ENCODE measurements at places on chromosomes 5 and 9.
A peak's percentile ranks its signal among the peaks of the same experiment; 100 is the strongest.

DNA sequence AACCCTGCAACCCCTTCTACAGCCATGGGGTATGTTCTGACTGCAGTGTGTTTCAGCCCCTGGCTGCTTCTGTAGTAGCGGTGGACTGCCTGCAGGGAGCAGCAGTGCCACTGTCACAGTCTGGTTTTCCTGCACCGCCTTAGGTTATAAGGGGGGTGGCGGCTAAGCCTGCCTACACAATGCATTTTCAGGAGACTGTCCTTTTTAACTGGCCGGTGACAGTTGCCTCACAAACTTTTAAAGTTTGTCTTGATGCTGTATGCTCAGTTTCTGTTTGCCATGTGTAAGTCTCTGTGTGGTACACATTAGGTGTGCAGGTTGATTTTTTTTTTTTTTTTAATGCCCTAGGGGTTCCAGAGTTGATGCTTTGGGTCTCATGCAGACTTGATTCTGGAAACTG, 53.0 kb downstream of the NUP214 start:
- DNase-seq, result peak; percentile 54

DNA sequence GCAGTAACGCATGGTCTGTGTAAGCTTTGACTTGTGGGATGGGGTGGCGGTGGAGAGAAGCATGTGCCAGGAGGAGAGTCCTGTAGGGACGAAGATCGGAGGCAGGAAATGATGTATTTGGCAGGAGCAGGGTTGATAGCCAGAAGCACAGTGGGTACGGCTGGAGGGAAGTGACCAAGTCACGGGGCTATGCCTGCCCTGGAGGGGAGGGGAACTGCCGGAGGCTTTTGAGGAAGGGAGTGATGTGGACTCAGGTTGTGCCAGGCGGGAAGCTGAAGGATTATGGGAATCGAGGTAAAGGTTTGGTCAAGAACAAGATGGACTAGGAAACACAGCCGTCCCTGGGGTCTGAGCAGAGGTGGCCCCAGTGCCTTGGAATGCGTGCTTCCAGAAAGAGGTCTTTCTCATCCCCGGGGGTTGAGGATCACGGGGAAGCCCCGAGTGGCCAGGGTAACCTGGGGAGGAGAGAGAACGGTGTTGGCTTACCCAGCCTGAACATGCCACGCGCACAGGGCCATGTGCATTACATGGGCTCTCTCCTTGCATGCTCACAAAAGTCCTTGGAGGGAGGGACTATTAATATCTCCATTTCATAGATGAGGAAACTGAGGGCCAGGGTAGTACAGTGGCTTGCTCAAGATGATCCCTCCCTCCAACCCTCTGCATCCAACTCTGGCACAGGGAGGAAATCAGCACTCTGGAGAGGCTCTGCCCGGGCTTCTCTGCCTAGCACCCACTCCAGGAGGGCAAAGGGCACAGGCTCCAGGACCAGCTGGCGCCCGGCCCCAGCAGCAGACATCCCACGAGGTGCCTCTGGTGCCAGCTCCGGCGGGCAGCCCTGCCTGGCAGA, 253.8 kb downstream of the PBX3 start:
- DNase-seq, result no peak

DNA sequence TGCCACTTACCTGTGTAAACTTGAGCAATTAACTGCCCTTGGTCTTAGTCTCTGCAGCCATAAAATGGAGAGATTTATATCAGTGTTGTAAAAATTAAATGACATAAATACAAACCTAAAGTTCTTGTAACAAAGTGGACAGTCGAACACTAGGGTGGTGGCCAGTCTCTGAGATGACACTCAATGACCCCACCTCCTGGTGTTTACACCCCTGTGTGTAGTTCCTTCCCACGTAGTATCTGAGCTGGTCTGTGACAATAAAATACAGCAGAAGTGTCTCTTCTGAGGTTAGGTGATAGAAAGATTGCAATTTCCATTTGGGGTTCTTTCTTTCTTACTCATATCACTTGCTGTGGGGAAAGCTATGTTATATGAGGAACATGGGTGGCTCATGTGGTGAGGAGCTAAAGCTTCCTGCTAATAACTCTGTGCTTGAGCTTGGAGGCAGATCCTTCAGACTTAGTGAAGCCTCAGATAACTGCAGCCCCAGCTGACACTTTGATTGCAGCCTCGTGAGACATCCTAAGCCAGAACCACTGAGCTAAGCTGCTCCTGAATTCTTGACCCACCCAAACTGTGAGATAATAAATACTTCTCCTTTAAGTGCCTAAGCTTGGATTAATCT, 173.4 kb upstream of the CHD1 start:
- DNase-seq, result peak; percentile 22

DNA sequence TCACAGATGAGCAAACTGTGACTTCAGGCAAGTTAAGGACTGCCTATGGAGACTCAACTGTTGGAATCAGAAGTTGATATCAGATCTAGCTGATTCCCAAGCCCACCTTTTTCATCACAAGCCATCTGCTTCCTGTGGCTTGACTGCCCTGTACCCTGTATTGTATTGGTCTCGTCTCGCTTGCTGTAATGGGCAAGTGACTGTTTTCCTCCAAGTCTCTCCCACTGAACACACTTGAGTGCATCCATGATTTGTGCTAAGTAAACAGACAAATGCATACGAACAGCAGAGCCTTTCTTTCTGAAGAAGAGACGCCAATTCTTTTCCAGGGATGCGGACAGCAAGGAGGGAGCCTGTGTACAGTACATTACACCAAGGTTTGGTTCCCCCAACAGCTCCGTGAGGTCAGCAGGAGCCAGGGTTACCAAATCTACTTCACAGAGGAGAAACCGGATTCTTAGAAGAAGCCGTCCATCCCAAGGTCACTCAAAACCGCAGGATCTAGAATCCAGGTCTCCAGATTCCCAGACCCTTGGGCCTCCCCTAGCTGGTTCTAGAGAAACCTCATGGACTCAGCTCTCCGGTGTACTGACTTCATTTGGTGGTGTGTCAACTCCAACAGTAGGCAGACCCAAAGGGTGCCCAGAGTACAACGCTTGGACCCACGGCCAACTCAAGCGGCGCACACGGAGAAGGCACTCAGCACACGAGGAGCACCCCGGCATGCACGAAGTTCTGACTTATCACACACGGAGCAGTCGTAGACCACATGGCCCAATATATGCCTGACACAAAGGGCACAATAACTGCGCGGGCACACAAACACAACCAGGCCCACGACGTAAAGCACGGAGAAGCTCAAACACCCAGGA, 1.1 kb downstream of the BAG1 start:
- DNase-seq, result no peak

DNA sequence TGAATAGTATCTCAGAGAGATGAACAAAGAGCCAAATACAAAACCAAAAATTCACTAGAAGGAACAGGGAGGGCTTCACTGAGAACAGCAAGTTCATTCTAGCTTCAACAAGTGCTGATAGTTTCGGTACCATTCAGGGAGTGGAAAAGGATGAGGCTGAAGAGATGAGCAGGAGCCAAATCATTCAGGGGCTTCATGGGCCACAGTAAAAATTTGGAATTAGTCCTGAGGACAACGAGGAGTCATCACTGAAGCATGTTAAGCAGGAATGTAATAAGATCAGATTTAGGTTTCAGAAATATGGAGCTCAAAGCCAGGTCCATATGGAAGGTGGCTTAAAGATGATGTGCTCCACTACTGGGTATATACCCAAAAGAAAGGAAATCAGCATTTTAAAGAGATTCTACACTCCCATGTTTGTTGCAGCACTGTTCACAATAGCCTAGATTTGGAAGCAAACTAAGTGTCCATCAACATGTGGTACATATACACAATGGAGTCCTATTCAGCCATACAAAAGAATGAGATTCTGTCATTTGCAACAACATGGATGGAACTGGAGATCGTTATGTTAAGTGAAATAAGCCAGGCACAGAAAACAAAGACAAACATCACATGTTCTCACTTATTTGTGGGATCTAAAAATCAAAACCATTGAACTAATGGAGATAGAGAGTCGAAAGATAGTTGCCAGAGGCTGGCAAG, 36.2 kb downstream of the SPOCK1 start:
- no peak for DNase-seq

- DNase-seq, result peak; percentile 45
These were observed 99.6 kb upstream of the CAST start for GRCh38 chr5:96562614-96563013.

GRCh38 chr9:126752881-126753670, 51.8 kb upstream of the ZBTB43 start:
- no peak for DNase-seq

- DNase-seq, result peak; percentile 76
These were observed at the start of gene ZBED3 for GRCh38 chr5:77086689-77087483. ZBED3 (minus strand) TSS chr5:77087285; CDS start chr5:77077878, 9,407 bp downstream.

DNA sequence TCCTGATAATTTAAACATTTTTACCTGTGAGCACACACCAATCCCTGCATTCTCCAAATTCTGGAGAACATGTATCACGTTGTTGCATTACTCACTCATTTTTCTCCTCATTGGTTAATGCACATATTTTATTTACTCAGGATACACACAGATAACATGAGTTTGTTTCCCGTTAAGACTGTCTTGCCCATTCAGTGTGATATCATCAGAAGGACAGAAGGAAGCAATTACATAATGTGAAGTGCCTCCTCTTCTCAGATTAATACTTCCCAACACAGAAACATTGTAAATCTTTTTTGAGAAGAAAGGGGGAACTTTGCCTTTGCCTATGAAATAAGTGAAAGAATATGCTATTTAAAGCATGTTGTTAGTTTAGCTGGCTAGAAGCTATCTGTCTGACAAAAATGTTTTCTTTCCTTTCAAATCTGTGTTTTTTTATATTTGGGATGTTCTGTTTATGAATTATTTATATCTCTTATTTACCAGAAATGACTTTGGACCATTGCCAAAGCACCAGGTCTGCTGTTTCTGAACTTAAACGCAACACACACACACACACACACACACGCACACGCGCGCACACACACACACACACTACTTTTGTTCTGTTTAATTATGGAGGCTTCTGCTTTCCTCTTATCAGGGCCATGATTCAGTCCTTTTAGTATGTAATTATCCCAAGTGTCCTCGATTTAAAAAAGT, 186.5 kb downstream of the CHSY3 start:
- no peak for DNase-seq

- no peak for DNase-seq
These were observed 57.5 kb downstream of the VAV2 start for GRCh38 chr9:133934482-133935232.

DNA sequence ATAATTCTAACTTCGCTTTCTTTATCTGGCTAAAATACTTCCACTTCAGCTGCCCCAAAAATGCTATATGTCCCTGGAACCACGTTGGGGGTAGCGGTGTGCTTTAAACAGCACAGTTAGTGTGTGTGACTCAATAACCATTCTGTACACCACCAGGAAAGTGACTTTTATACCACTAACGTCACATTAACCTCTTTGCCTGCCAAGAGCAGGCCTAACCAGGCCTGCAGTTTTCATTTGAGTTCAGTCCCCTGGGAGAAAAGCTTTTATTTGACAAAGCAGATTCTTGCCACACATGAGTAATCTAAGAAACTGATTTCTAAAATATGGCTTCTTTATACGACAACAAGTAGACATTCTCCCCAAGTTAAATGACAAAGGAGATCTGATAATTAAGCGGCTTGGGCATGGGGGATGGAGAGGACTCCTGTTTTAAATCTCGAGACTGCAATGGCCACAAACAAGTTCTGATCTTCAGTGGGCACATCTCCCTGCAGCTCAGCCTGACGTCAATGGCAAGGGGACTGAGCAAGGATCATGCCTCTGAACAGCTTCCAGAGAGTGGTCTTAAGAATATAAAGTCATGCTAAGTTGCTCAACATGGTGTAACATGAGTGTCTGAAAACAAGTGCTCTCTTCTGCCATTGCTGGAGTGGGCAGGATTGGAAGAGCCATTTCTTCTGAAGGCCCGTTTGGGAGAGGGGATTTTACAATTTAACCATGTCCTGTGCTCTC, 91.8 kb downstream of the GLIS3 start:
- DNase-seq, result no peak

DNA sequence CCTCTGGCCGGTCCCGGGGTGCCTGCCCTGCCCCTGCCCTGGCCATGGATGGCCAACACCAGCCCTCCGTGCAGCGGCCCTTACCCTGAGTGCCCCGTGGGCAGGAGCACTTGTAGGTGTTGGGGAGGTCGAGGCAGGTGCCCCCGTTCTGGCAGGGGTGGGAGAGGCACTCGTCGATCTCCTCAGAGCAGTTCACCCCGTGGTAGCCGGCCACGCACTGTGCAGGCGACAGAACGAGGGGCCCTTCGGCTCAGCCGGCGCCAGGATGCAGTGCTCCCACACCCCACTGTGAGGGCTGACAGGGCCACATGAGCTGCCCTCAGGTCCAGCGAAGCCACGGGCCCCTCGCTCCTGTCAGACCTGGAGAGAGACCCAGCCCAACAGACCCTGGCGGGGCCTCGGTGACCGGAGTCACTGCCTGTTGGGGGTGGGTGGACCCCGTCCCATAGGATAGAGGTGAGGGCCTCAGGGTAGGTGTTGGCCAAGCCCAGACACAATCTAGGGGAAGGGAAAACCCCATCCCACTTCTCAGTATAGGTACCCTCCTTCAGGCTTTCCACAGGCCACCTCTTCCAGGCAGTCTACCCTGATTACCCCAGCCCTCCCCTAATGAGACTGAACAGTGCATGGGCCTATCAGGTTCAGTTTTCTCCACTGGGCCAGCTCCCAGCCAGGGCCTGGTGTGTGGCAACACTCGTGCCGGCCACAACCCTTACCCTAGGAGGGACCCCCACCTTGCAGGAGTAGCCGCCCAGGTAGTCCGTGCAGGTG, 24.6 kb upstream of the SEC16A start:
- DNase-seq, result no peak

DNA sequence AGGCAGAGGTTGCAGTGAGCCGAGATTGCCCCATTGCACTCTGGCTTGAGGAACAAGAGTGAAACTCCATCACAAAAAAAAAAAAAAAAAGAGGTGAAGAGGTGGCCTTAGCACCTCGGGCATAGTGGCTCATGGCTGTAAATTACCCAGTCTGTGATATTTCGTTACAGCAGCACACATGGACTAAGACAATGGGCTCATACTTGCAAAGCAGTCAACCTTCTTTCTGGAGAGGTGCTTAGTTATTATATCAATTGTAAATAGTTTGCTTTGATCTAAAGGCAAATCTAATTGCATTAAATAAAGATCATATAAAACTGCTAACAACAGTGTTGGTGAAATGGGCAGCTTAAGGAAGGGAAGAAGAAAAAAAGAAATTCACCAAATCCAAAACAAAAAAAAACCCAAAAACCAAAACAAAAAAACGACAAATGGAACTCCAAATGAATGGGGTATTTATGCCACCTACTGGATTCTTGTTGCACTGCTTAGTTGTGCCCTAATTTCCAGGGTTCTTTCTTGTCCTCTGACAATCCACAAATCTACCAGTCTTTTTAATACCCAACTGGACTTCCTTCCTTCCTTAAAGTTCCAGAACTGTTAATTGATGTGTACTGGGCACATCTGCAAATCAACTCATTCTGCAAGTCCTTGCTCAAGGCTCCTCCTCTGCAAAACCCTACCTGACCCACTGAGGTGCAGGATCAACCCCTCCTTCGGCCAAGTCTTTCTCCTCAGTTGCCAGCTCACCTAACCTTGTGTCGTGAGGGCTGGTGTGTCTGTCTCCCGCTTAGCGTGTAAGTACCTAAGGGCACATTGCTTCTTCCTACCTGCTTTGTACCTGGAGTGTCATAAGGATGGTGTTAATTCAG, 35.0 kb upstream of the DMRT1 start:
- DNase-seq, result peak; percentile 28
